ENCODE measurements at places on chromosomes 7 and 10. TPM values are rescaled to one million over a fixed set of nuclear protein-coding genes. Genes with fewer than 3 reads are reported as not detected.

- no peaks in the 10 kb centered on the region for H3K4me1 ChIP-seq
- H3K4me3 ChIP-seq: no peak overlapping the region
- no peaks in the 10 kb centered on the region for H3K36me3 ChIP-seq
- no peak for DNase-seq
- H3K27ac ChIP-seq: no peak overlapping the region
Observed at GRCh38 chr7:25881317-25882037, 270.5 kb upstream of the NFE2L3 start.

DNA sequence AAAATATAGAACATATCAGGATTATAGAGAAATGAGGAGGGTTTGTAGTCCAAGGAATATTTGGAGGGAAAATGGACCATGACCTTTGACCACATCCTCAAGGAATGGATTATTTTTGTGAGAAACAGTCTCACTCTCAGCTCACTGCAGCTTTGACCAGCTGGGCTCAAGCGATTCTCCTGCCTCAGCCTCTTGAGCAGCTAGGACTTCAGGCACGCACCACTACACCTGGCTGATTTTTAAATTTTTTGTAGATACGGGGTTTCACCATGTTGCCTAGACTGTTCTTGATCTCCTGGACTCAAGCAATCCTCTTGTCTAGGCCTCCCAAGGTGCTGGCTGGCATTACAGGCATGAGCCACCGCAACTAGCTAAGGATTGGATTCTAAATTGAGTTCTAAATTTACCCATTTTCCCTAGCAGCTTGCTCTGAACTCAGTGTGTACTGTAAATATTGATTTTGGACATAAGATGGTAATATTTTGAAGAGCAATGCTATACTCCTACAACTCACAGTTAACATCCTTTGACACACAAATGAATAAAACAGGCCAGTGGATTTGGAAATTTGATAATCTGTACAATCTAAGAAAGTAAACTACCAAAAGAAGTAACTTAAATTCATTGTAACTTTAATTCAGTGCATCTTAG is 73.8 kb downstream of the TET1 start:
- H3K4me3 ChIP-seq: no peak overlapping the region
- no peaks in the 10 kb centered on the region for H3K27me3 ChIP-seq
- H3K27ac ChIP-seq: no peak overlapping the region
- H3K36me3 ChIP-seq: no peaks in the 10 kb centered on the region
- peaks cover 1% of the 10 kb centered on the region for H3K4me1 ChIP-seq

DNA sequence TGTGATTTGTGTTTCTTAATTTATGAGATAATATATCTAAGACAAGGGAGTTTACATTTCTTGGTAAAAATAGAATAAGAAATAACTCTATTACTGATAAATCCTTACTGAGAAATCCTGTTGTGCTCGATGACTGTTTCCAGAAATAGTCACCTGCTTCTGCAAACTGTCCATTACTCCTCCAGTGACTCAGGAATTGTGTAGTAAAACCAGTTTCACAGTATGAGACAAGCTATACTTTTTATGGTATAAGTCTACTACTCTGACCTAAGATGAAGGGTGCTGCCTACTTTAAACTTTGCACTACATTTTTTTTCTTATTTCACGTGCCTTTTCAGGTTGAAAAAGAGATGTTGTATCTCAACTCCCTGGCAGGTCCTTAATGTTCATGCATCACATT is 6.8 kb upstream of the ANKRD22 start:
- H3K4me1 ChIP-seq: peaks cover 3% of the 10 kb centered on the region
- no peak overlapping the region for H3K27ac ChIP-seq
- no peak for DNase-seq
- H3K27me3 ChIP-seq: no peaks in the 10 kb centered on the region
- no peak overlapping the region for H3K4me3 ChIP-seq

DNA sequence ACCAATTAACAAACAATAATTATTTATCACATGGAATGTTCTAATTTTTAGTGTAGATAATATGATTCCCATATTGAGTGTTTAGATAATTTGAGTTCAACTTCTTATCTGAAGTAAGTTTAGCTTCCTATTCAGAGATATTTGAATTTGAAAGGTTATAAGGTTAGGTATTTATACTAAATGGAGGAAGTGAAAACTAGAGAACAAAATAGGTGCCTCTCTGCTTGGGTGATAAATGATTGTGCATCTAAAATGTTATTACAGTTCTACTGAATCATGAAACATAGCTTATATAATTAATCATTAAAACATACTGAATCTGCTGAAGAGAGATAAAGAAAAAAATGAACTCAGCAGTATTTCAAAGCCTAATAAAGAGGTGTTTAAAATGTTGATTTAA is 1174.3 kb downstream of the XPNPEP1 start:
- no peak for DNase-seq
- no peak overlapping the region for H3K27ac ChIP-seq
- H3K27me3 ChIP-seq: no peaks in the 10 kb centered on the region

DNA sequence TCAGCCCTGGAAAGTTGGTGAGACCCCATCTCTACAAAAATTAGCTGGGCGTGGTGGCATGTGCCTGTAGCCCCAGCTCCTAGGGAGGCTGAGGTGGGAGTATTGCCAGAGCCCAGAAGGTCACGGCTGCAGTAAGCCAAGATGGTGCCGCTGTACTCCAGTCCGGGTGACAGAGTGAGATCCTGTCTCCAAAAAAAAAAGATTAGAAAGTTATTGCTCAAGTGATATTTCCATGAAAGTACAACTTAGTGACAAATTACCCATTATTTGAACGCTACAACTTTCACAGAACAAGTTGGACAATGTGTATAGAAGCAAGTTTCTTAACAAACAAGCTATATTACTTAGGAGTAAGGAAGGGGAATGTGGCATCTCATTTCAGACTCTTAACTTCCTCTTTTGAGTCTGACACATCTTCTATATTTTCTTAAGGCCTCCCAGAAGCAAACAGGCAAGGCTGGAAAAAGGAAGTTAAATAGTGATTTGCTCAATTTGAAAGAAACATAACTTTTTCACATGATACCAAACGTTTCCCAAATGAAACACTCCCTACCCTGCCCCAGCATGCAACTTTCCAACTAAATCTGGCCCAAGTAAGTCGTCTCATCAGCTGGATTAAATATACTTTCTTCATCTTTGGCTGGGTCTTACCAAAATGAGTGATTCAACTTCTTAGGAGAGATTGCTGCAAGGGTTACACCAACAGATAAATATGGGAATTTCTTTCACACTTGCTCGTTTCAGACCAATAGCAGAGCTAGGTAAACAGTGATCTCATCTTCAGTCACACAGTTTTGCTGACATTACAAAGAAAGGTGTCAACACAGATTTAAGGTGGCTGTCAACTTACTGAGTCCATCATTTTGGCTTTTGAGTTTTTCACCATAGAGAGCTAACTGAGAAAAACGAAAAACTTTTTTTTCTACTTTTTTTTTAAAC is 66.3 kb upstream of the KLF6 start:
- peak overlapping the region; percentile 83 for H3K27ac ChIP-seq
- H3K4me1 ChIP-seq: peaks cover 43% of the 10 kb centered on the region
- H3K4me3 ChIP-seq: no peak overlapping the region

GRCh38 chr7:49597805-49598204 is 175.6 kb upstream of the VWC2 start:
- no peaks in the 10 kb centered on the region for H3K36me3 ChIP-seq
- no peak overlapping the region for H3K4me3 ChIP-seq
- no peak overlapping the region for H3K27ac ChIP-seq
- no peaks in the 10 kb centered on the region for H3K4me1 ChIP-seq

GRCh38 chr10:79367426-79368189 is 20.3 kb downstream of the PPIF start:
- no peak for DNase-seq
- no peaks in the 10 kb centered on the region for H3K4me1 ChIP-seq
- H3K36me3 ChIP-seq: no peaks in the 10 kb centered on the region

GRCh38 chr7:151459726-151460473 is 20.0 kb upstream of the CRYGN start:
- DNase-seq: peak; percentile 96
- peaks cover 38% of the 10 kb centered on the region for H3K4me1 ChIP-seq
- H3K27ac ChIP-seq: peak overlapping the region; percentile 91
- H3K27me3 ChIP-seq: no peaks in the 10 kb centered on the region
- peaks cover 4% of the 10 kb centered on the region for H3K36me3 ChIP-seq

- H3K4me3 ChIP-seq: no peak overlapping the region
- H3K4me1 ChIP-seq: no peaks in the 10 kb centered on the region
- no peak overlapping the region for H3K27ac ChIP-seq
- no peaks in the 10 kb centered on the region for H3K27me3 ChIP-seq
- no peaks in the 10 kb centered on the region for H3K36me3 ChIP-seq
Observed at GRCh38 chr10:120606051-120606764, 149.2 kb downstream of the PLPP4 start.

DNA sequence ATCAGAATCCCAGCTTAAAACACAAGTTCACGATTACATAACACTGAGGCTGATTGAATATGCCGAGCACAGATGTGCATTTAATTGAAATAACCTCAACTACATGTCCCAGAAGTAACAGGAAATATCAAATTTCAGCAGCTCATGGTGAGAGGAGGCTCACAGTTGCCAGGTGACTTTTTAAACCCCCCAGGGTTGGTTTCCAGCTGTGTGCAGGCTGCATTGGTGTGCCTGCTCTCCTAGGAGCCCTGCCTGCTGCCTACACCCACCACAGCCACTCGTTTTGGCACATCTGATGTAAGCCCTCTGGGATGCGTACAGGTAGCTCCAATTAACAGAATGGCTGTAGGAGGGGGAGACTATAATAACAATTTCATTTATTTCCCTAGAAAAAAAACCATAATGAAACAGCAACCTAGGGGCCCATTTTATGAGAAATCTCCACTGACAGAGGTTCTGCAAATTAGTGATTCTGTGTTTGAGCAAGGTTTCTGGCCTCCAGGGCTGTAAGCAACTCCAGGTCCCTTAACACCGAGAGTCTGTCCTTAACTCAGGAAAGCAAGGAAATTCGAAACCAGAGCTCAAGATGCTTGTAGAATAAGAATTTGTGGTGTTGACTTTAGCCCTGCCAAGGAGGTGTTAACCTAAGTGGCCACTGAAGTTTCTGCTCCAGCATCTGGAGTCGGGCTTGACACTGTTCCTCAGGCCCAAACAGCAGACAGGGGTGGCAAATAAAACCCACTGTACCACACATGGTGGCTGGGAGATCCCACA is 161.9 kb downstream of the BMPER start:
- peaks cover 27% of the 10 kb centered on the region for H3K4me1 ChIP-seq
- H3K27ac ChIP-seq: no peak overlapping the region
- DNase-seq: no peak
- no peak overlapping the region for H3K4me3 ChIP-seq
- no peaks in the 10 kb centered on the region for H3K27me3 ChIP-seq

GRCh38 chr7:158829021-158829341 is 328 bp downstream of the ESYT2 start:
- H3K36me3 ChIP-seq: no peaks in the 10 kb centered on the region
- H3K4me1 ChIP-seq: peaks cover 31% of the 10 kb centered on the region
- peak overlapping the region; percentile 98 for H3K4me3 ChIP-seq
- DNase-seq: peak; percentile 90
- no peaks in the 10 kb centered on the region for H3K27me3 ChIP-seq

DNA sequence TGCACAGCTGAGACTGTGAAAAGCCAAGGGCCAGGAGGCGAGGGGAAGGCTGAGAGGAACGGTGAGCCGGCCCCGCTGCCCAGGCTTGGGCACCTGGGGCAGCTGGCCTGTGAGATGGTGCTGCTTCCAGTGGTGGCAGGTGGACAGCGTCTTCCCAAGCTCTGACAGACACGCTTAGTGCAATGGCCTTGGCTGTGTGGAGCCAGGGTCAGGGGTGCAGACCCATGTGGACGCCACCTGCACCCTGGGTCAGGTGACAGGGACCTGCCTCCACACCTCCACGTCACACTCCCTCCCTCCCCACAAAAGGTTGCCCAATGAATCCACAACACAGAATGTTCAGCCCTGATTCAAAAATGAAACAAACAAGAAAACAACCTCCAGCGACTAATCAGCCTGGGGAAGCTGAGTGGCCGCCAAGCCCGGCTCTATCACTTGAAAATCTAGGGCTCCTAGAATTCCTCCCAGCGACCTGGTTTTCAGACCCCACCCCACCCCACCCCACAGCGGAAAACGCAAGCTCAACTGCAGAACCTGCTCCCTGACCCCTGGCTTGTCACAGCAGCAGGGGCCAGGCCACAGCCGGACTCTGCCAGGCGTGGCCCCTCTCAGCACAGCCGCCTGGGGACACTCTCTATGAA is 54.3 kb downstream of the PRKAG2 start:
- no peak for DNase-seq
- no peaks in the 10 kb centered on the region for H3K36me3 ChIP-seq
- peaks cover 3% of the 10 kb centered on the region for H3K4me1 ChIP-seq

DNA sequence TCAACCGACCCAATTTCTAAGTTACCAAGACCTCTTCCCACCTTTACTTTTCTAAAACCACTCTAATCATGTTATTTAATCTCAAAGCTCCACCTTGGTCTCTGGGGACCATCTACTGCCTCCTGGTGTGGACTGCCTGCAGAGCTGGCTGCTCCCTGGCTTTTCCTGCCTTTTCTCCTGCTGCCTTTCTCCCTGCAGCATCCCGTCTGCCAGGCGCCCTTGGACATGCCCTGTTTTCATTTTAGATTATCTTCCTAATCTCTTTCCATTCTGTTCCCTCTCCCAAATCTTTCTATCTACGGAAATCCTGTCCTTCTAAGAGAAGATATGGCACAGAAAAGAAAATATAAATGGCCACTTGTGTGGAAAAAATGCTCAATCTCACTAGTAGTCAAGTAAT is 23.1 kb downstream of the TCAF1 start:
- H3K36me3 ChIP-seq: peaks cover 19% of the 10 kb centered on the region
- no peak overlapping the region for H3K27ac ChIP-seq
- peaks cover 28% of the 10 kb centered on the region for H3K4me1 ChIP-seq
- no peaks in the 10 kb centered on the region for H3K27me3 ChIP-seq
- no peak overlapping the region for H3K4me3 ChIP-seq
- DNase-seq: no peak

GRCh38 chr7:33805630-33806233 is 99.6 kb upstream of the BMPER start:
- H3K27ac ChIP-seq: no peak overlapping the region
- H3K27me3 ChIP-seq: no peaks in the 10 kb centered on the region
- DNase-seq: peak; percentile 83
- H3K4me1 ChIP-seq: peaks cover 11% of the 10 kb centered on the region
- H3K36me3 ChIP-seq: no peaks in the 10 kb centered on the region
- H3K4me3 ChIP-seq: no peak overlapping the region

GRCh38 chr7:4884164-4884563 is 648 bp upstream of the RADIL start:
- H3K36me3 ChIP-seq: no peaks in the 10 kb centered on the region
- no peaks in the 10 kb centered on the region for H3K27me3 ChIP-seq
- H3K4me1 ChIP-seq: peaks cover 29% of the 10 kb centered on the region
- no peak for DNase-seq
- no peak overlapping the region for H3K4me3 ChIP-seq

DNA sequence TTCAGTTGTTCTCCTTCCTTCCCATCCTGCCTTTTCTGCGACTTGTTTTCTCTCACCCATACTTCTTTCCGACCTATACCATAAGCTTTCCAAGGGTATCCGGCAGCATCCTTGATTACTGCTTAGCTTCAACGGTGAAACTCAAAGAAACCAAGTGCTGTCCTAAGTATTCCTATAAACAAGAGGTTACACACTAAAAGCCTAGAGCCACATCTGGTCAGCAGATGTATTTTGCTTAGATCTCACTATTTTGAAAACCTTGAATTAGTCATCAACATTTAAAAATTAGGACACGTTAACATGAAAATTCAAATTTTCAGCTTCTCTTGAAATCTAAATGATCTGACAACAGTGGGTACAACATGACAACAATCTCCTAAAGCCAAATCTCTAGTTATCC is 20.0 kb downstream of the ARHGAP21 start:
- no peak for DNase-seq
- no peak overlapping the region for H3K4me3 ChIP-seq
- no peak overlapping the region for H3K27ac ChIP-seq
- peaks cover 38% of the 10 kb centered on the region for H3K4me1 ChIP-seq
- H3K36me3 ChIP-seq: no peaks in the 10 kb centered on the region

Gene KIF11
- 0.33 TPM for total RNA-seq

Gene CNPY1
- not detected for total RNA-seq

Gene SYT15B
- 2.5 TPM for total RNA-seq

Gene TDRD1
- 0.42 TPM for total RNA-seq
